ENCODE measurements at places on chromosomes 1 and 21.

- no peak for DNase-seq
These were observed 350.9 kb downstream of the ST6GALNAC3 start for GRCh38 chr1:76425201-76426145.

- DNase-seq = no peak
These were observed 4.5 kb upstream of the TRIM17 start for GRCh38 chr1:228420968-228421826.

GRCh38 chr21:39084979-39085729 is 98.1 kb downstream of the PSMG1 start:
- DNase-seq = no peak

DNA sequence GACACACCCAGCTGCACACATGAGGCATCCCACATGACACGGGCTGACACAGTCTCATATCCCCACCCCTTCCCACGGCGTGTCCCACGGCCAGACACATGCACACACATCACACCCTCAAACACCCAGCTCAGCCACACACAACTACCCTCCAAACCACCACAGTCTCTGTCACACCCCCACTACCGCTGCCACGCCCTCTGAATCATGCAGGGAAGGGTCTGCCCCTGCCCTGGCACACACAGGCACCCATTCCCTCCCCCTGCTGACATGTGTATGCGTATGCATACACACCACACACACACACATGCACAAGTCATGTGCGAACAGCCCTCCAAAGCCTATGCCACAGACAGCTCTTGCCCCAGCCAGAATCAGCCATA is 22.6 kb downstream of the PODN start:
- no peak for DNase-seq

DNA sequence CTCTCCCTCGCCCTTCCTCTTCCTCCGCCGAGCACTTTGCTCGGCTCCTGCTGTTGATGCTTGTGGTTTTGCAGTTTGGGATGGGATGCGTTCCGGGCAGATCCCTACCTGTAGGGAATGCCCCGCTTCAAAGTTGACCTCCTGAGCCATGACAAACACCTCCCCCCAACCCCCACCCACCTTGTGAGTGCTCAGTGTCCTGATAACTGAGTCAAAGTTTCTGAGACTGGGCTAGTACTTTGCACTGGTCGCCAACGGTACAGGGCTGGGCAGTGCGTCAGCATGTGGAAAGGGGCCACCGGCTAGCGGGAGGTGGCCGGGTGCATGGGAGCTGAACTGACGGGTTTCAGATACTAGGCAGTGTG is 771 bp downstream of the RABGAP1L start:
- no peak for DNase-seq

DNA sequence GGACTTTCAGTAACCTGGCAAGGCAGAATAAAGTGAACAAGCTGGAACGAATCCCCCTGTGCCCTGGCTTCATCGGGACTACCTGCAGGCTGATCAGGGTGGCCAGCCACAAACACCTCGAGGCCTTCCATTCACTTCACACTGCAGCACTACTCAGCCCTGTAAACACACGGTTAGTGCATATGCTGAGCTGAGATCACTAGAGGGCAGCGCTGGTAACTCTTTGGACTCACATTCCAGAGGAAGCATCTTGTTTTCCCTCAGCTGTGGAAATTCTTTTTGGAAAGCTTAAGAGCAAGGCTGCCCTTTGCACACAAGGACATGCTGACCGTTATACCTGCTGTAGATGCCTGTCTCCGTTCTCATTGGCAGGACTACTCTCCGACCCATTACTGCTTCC is 32.1 kb downstream of the PCSK9 start:
- DNase-seq = no peak

GRCh38 chr1:104765085-104765484 is 1015.4 kb downstream of the AMY1C start:
- no peak for DNase-seq

GRCh38 chr1:204042516-204042915 is 30.4 kb upstream of the SOX13 start:
- no peak for DNase-seq

GRCh38 chr1:212218911-212219310 is 66.3 kb upstream of the PPP2R5A start:
- no peak for DNase-seq

DNA sequence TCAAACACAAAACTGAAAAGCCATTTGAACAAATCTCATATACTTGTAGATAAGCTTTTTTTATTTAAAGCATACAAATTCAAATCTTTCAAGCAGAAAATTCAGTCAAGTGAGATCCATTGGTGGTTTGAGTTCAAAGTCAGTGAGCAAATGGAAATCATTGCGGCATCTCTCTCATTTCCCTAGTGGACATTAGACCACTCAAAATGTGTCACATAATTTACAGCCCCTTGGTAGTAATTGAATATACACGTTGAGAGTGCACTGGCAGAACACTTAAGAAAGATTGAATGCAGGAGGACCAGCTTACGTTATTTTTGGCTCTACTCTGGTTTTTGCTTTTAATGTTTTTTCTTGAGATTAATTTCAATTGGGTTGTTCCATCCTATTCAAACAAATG is 633.7 kb downstream of the USP25 start:
- DNase-seq = no peak

GRCh38 chr21:14046401-14046800 is 164.4 kb downstream of the LIPI start:
- no peak for DNase-seq

- no peak for DNase-seq
These were observed 62.7 kb upstream of the MROH9 start for GRCh38 chr1:170872663-170873062.

GRCh38 chr1:62362061-62362917 is 43.1 kb upstream of the KANK4 start:
- no peak for DNase-seq

GRCh38 chr1:47104816-47105215 is 32.4 kb upstream of the CYP4A22 start:
- DNase-seq = no peak

- DNase-seq = no peak
These were observed 118.3 kb downstream of the NOS1AP start for GRCh38 chr1:162187687-162188276.

DNA sequence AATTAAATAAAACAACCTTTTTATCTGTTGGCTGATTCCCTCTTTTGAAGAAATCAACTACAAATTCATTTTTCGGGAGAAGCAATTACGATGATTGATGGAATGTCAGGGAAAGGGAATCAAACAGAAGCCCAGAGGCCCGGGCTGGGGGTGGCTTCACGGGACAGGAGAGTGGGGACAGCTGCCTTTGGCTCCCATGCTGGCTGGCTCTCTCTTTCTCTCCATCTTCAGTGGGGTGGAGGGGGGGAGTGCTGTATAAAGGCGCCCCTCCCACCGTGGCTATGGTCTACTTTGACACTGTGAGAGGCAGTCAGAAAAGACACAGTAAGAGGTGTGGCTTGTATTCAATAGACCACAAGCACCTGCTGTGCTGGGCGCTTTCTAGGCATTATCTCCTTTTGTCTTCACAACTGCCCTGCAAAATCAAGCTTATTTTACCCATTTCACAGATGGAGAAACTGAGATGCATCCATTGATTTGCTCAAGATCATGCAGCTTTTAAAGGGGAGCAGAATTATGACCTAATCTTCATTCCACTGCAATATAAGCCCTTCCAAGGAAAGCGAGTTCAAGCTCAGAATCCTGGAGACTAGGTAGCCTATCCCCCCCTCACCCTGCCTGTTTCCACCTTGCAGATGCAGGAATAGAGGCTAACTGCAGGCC is 92.9 kb downstream of the GRIK3 start:
- DNase-seq = no peak

- DNase-seq = no peak
These were observed 543.6 kb upstream of the B3GALT2 start for GRCh38 chr1:193730017-193730416.

GRCh38 chr1:3061566-3061965 is 7.4 kb upstream of the PRDM16 start:
- no peak for DNase-seq

DNA sequence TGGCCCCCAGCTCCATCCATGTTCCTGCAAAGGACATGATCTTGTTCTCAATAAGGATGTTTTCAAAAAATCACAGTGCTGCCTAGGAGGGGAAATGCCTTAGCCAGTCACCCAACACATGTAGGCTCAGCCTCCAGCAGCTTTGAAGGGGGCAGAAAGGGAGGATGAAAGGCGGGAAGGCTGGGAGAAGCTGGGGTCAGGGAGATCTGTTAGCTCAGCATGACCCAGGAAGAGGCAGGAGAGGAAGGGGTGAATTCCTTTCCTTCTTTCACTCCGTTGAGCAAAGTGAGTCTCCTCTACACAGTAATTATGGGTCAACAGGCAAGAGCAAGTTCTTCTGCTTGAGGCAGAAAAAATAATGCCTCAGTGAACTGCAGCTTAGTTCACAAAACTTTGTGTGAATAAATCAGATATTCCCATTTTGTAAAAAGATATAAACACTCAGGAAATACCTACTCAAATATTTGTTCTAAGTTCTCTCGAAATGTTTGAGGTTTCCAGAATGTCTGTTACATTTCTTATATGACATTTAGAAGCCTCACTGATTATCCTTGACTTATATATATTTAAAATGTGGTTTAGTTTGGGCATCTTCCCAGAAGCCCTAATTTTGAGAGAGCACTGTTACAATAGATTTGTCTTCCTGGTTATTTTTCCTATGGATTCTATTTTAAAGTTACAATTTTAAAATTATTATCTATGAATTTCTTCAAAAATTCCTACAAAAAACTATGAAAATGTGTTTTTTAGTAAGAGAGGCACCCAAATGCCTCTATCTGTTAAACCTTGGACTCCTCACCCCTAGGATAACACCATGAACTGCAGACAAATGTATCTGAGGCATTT is 116.8 kb downstream of the KCNJ6 start:
- DNase-seq = no peak

- peak; percentile 42 for DNase-seq
These were observed 150.0 kb downstream of the TOMM20 start for GRCh38 chr1:234978397-234979295.

GRCh38 chr1:47679301-47679791 is 241.5 kb downstream of the FOXD2 start:
- DNase-seq = no peak
